ENCODE measurements at places on chromosomes 2 and 18. TPM values are rescaled to one million over a fixed set of nuclear protein-coding genes. Genes with fewer than 3 reads are reported as not detected.

Gene DSC2
- not detected for total RNA-seq

Gene SH2D6
- 0.53 TPM for total RNA-seq

Gene FER1L5
- total RNA-seq, result not detected

Gene MARCO
- total RNA-seq, result 0.13 TPM

Gene DOK6
- not detected for total RNA-seq

Gene IL1F10
- total RNA-seq, result not detected

Gene HJURP
- 1.1 TPM for total RNA-seq

Gene UGT1A4
- not detected for total RNA-seq

Measured in T-cell (primary cell).